ENCODE measurements at places on chromosomes 12 and 14.

GRCh38 chr14:44896275-44897040 is 65.3 kb downstream of the KLHL28 start:
- no peak for DNase-seq

GRCh38 chr14:54627540-54628363 is 60.8 kb downstream of the SAMD4A start:
- DNase-seq, result no peak

- DNase-seq, result no peak
Measured at GRCh38 chr14:99545586-99545985, 58.4 kb downstream of the CCDC85C start.

DNA sequence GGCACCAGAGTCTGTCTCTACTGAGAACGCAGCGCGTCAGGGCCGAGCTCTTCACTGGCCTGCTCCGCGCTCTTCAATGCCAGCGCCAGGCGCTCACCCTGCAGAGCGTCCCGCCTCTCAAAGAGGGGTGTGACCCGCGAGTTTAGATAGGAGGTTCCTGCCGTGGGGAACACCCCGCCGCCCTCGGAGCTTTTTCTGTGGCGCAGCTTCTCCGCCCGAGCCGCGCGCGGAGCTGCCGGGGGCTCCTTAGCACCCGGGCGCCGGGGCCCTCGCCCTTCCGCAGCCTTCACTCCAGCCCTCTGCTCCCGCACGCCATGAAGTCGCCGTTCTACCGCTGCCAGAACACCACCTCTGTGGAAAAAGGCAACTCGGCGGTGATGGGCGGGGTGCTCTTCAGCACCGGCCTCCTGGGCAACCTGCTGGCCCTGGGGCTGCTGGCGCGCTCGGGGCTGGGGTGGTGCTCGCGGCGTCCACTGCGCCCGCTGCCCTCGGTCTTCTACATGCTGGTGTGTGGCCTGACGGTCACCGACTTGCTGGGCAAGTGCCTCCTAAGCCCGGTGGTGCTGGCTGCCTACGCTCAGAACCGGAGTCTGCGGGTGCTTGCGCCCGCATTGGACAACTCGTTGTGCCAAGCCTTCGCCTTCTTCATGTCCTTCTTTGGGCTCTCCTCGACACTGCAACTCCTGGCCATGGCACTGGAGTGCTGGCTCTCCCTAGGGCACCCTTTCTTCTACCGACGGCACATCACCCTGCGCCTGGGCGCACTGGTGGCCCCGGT is at the start of gene PTGDR:
PTGDR (plus strand) TSS at position 198 of the 778 bp plus-strand sequence; CDS start at position 315, 117 bp downstream.
- no peak for DNase-seq

- DNase-seq, result no peak
Measured at GRCh38 chr12:98372340-98373024, 142.9 kb upstream of the TMPO start.

- DNase-seq, result no peak
Measured at GRCh38 chr12:3644104-3644503, 108.8 kb downstream of the CRACR2A start.

- no peak for DNase-seq
Measured at GRCh38 chr12:4375449-4375848, 4.1 kb downstream of the FGF23 start.

GRCh38 chr12:41190338-41190737 is 2.2 kb downstream of the PDZRN4 start:
- DNase-seq, result peak; percentile 5

DNA sequence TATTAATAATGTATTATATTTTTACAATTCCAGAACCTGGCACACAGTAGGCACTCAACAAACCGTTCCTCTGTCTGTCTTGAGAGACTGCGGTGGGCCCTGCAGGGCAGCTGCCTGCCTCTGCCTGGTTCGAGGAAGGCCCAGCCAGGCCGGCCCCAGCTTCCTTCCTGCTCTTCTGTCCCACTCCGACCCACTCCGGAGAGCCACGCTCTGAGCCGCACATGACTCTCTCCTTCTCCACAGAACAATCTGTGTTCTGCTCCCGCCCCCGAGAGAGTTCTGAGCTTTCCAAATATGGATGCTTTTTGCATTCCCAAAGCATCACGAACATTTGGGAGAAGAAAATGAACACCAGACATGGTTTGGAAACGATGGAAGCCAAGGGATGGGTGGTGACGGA is 57.3 kb downstream of the TTC7B start:
- no peak for DNase-seq

GRCh38 chr12:40238266-40238902 is 13.6 kb downstream of the LRRK2 start:
- DNase-seq, result no peak

- peak; percentile 10 for DNase-seq
Measured at GRCh38 chr14:100872259-100873095, 31.0 kb downstream of the RTL1 start.

- no peak for DNase-seq
Measured at GRCh38 chr14:103830511-103831270, 16.7 kb downstream of the PPP1R13B start.

DNA sequence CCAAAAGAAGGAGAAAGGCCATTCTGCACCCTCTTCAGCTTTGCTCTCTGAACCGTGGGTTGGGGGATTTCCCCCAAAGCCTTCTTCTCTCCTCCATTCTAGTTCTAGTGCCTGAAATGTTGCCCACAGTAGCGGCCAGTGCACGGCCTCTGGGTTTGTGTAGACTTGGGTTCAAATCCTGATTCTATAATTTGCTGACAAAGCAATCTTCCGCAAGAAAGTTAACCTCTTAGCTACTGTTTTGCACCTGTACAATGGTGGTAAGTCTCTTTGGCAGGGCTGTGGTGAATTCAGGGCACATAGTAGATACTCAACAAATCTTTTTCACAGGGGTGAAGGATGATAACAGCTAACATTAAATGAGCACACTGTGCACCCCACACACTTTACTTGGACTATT is 5.8 kb upstream of the CACNA1C start:
- DNase-seq, result no peak

DNA sequence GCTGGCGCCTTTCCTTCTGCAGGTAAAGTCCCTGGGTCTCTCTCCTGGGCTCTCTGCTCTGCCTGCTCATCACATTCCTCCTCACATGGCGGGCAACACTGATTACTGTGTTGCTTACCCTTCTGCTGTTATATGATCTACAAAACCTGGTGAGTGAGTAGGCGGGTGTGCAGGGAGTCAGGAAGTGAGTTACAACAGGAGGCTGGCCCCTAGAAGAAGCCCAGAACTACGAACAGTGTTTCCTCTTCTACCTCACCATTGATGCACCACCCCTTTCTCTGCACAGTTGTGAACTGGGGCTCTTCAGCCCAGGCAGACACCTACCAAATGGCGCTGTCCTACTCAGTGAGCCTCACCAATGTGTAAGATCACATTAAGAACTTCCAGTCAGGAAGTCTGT is 4.9 kb upstream of the KLHL33 start:
- no peak for DNase-seq

DNA sequence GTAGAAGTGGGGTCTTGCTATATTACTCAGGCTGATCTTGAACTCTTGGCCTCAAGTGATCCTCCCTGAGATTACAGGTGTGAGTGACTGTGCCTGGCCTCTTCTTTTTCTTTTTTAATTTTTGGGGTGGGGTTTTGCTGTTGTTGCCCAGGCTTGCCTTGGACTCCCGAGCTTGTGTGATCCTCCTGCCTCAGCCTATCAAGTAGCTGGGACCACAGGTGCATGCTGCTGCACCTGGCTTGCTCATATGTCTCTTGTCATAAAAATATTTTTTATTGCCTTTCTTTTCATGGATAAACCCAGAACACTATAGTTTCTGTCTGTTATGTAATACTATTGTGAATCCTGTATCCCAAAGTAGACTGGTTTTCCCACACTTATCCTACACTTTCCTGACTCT is 26.0 kb downstream of the SCYL2 start:
- DNase-seq, result no peak

DNA sequence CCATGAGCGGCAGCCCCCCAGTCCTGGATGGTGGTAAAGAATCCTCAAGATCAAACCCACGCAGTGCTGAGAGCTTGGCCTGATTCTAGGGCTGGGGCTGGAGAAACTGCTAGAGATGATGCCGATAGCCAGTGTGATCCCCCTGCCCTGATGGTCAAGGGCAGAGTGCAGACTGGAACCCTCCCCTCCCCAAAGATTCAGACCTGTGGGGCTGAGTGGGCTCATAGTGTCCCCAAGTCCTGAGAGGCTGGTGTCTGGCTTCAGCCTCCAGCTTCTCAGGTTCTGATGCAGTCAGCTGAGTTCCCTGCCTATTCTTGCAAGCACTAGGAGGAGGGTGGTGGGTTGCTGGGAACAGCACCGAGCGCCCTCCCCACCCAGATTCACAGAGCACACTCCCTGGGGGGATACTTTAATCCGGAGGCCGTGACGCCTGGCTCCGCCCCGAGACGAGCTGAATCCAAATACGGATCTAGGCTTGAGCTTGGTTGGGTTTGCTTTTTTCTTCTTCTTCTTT is 11.9 kb downstream of the RHOF start:
- DNase-seq, result no peak

GRCh38 chr12:91316161-91316906 is 133.7 kb upstream of the DCN start:
- DNase-seq, result no peak

DNA sequence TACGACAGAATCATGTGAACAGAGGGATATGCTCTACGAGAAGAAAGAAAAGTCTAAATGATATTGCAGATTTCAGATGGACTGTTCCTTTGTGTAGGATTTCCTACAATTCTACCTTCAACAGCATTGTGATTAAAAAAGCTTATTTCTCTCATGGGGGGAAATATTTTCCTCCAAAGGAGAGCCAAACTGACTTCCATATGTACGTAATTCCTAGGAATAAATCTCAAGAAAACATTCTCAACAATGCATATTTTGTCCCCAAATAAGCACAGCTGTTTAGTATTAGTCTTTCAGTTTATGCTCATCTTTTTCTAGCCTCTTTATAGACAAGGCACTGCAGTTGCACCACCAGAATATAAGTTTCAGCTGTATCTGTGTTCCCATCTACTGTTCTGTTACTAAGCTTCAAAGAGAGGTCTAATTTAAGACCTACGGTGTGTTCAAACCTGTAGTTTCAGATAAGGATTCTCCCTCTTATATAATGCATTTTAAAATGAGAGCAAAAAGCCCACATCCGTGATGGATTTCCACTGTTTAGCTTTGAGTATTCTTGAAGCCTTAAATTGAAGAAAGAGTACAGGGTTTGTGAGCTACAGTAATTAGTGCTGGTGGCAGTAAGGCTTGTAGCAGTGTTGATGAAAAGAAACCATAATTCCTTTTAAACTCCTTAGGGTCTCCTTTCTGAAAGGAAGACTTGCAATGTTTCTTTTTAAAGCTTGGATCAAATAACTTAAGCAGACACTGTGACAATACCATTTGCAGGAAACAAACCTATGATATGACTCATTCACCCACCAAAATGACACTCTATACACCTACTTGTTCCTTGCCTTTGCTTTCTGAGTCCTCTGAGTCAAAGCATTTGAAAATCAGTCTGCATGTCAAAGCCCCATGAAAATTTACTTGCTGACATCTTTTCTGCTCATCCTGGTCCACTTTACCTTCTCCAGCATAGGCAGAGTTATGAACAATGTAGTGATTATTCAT is 754.1 kb downstream of the NOVA1 start:
- no peak for DNase-seq

DNA sequence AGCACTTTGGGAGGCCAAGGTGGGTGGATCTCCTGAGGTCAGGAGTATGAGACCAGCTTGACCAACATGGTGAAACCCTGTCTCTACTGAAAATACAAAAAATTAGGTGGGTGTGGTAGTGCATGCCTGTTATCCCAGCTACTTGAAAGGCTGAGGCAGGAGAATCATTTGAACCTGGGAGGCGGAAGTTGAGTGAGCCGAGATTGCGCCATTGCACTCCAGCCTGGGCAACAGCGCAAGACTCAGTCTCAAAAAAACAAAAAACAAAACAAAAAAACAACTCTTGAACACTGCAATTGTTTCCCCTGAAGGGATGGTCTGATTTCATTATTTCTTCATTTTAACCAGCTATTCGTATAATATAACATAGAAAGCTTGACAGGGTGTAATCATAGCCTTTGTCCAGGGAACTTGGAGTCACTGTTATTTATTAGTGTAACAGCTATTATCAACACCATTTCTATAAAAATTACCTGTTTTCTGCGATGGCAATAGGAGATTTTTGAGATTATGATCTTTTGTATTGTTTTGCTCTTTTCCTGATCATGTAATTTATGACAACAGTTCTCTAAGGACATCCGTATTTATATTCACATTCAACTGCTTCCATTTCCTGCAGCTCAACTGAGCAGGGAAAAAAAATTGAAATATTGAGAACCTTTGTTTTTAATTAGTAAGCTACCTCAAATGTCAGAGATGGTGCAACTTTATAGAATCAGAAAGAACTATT is 94.7 kb downstream of the DIP2B start:
- DNase-seq, result no peak

DNA sequence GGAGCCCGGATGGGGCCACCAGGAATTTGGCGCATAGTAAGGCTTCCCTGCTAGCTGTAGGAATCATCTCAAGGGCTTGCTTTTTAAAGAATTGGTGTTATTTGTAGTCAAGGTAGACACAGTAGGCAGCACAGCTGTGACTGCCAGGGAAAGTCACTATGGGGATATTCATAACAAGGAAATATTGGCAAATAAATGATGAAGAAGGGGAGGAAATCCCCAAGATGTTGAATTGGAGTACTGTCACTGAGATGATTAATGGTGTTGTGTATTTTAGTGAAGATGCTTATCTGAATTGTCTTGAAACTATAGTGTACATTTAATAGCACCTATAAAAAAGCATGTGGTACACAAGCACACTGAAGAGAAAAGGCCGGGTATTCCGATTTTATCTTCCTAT is 118.9 kb downstream of the NPAS3 start:
- no peak for DNase-seq

GRCh38 chr14:92121207-92121669 is 268 bp downstream of the NDUFB1 start:
- no peak for DNase-seq

DNA sequence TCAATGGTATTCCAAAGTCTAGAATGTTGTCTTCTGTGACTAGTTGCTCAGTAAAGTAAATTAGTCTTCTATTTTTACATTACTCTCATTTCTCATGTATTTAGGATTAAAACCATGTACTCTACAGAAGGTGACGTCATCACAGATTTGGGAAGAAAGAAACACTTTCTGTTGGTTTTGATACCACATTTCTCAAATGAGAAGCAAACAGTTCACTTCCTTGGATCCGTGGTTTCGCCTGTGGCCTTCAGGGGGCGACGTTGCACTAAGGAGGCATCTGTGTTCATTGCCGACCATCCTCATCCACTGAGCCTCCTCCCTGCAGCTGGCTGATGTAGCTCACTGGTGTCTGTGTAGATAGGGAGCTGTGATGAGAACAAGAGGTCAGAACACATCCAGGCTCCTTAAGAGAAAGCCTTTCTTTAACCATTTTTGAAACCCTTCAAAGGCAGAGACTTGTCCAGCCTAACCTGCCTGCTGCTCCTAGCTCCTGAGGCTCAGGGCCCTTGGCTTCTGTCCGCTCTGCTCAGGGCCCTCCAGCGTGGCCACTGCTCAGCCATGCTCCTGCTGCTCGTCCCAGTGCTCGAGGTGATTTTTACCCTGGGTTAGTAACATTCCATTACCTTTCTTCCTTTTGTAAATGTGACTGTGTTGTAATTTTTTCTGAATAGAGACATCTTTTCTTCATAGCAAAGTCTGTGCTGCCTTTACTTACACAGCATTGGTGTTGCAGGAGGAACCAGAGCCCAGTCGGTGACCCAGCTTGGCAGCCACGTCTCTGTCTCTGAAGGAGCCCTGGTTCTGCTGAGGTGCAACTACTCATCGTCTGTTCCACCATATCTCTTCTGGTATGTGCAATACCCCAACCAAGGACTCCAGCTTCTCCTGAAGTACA is 220.6 kb upstream of the OR4E1 start:
- no peak for DNase-seq

All from non-pigmented ciliary epithelial cell (primary cell).